ENCODE measurements at places on chromosomes 4 and X. TPM values are rescaled to one million over a fixed set of nuclear protein-coding genes. Genes with fewer than 3 reads are reported as not detected.

DNA sequence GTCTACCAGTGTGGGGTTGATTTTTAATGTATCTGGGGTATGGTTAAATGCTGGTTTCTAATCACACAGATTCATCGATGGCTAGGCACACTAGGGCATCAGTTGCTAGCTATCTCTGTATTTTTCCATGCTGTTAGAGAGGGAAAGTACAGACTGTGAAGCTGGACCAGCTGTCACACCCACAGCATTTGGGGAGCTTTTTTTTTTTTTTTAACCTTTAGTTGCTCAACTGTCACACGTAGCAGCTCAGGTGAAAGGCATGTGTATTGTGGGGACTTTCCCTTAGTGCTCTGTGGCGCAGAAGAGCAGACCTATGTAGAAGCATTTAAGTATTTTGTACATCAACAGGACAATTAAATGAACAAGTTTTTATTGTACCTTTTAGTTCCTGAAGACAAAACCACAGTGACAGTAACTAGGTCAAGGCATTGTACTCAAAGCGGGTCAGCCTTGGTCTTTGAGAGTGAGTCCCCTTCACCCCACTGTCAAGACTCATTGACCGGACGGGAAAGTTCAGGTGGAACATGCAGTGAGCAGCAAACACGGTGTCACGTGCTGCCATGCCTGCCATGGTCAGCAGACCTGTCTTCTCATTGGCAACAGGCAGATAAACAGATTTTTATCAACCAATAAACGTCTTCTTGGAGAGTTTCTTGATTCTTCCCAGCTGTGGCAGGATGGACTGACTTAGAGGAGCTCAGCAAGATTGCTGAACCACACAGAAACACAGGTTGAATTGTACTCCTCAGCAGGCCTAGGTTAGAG is 65.3 kb downstream of the CASP3 start:
- DNase-seq = no peak

GRCh38 chr4:105267280-105267679 is 120.6 kb downstream of the TET2 start:
- DNase-seq = no peak

DNA sequence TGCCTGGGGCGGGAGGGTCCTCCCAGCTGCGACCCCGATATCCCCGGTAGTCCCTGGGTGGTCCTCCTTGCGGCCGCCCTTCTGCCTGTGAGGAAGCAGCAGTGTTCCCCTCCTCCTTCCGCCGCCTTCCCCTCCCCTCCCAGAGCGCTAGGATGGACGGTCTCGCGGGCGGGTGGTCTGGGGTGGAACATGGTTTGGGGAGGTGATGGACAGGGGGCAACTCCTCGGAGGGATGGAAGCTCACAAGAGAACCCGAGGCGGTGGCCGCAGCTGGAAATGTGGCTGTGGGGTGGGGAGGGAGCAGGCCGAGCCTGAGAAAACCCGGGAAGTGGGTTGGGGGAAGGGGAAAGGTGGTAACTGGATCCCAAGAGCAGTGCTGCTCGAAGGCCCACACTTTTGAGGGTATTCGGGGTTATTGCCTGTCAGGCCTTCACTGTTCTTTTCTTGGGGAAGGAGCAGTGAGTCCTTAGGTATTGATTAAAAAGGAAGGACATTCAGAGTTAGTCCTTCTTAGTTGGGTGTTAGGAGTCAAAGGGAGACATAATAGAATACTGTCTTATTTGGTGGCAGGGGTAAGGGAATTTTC is 581 bp downstream of the UBE2K start:
- DNase-seq = peak; percentile 24

DNA sequence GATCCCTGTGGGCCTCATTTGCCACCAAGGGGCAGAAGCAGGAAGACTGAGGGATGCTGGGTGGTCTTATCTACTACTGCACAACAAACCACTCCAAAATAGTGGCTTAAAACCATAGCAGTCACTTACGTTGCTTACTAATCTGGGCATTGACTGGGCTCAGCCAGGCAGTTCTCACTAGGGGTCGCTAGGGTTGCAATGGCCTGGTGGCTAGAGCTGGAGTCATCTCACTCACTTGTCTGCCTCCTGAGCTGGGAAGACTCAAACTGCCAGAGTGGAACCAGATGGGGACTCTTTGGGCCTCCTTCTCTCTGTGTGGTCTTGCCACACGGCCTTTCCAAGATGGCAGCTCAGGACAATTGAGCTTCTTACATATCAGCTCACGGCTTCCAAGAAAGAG is 216.3 kb upstream of the BCOR start:
- DNase-seq = no peak

- DNase-seq = no peak
Observed at GRCh38 chr4:19158107-19158809, 1093.4 kb upstream of the SLIT2 start.

PABPC5 gene
- 4.4 TPM for total RNA-seq

PRDM8 gene
- 8.8 TPM for total RNA-seq

MSANTD1 gene
- 0.50 TPM for total RNA-seq

GRCh38 chrX:153983321-153983801 is 10.8 kb downstream of the TMEM187 start:
- no peak for DNase-seq

GRCh38 chr4:55634417-55635128 is 1.5 kb downstream of the NMU start:
- DNase-seq = no peak

ZDHHC15 gene
- total RNA-seq = 0.17 TPM

NHSL2 gene
- total RNA-seq = 4.1 TPM

GRCh38 chrX:42673301-42673810 is 104.6 kb downstream of the PPP1R2C start:
- no peak for DNase-seq

DNA sequence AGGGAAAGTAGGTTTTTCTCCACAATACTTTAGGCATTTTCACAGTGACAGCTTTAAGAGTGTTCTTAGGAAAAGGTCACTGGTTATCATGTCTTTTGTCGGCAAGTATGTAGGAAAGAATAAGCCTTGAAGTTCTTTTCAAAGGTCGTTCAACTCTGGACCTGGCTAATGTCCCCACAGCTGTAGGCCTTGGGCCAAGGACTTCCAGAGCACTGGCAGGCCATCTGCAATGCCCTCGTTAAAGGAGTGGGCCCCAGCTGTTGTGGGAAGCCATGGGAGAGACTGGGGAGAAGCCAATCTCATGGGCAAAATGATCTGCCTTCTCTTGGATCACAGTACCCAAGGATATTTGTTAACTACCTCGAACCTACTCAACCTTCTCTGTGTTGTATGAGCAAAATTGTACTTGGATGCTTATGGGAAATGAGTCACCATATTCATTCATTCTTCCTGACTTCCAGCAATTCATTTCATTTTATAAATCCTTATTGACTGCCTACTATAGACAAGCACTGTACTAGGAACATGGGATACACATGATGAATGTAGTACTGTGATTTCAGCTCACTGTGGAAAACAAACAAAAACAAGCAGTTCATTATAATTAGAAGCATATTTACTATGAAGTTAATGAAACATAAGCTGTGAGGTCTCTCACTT is 141.1 kb upstream of the KIT start:
- no peak for DNase-seq

GRCh38 chr4:1819816-1820215 is 26.7 kb downstream of the FGFR3 start:
- DNase-seq = no peak

GRCh38 chrX:56233682-56234081 is 1.5 kb downstream of the KLF8 start:
- peak; percentile 17 for DNase-seq

GRCh38 chrX:107204068-107204605 is 2.1 kb downstream of the NUP62CL start:
- no peak for DNase-seq

DNA sequence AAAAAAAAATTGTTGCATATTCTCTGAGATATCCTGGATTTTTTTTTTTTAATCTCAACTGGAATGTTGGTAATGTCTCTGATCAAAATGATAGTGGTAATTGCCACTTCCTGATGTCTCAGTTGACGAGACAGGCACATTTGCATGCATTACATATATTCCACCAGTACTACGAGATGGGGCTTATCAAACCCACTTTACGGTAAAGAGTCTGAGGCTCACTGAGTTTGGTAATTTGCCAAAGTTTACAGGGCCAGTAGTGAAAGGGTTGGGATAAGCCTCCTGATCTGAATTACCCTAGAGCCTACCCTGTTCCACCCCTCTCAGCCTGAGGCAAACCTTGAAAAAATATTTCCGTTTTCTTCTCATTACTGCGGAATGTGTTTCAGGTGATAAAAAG is 5.3 kb downstream of the MAGEB2 start:
- DNase-seq = no peak

GRCh38 chrX:19121898-19122640 is at the start of gene ADGRG2:
ADGRG2 (minus strand) TSS chrX:19122468; CDS start chrX:19068834, 53,634 bp downstream.
- peak; percentile 24 for DNase-seq

NAP1L3 gene
- 1.3 TPM for total RNA-seq

DNA sequence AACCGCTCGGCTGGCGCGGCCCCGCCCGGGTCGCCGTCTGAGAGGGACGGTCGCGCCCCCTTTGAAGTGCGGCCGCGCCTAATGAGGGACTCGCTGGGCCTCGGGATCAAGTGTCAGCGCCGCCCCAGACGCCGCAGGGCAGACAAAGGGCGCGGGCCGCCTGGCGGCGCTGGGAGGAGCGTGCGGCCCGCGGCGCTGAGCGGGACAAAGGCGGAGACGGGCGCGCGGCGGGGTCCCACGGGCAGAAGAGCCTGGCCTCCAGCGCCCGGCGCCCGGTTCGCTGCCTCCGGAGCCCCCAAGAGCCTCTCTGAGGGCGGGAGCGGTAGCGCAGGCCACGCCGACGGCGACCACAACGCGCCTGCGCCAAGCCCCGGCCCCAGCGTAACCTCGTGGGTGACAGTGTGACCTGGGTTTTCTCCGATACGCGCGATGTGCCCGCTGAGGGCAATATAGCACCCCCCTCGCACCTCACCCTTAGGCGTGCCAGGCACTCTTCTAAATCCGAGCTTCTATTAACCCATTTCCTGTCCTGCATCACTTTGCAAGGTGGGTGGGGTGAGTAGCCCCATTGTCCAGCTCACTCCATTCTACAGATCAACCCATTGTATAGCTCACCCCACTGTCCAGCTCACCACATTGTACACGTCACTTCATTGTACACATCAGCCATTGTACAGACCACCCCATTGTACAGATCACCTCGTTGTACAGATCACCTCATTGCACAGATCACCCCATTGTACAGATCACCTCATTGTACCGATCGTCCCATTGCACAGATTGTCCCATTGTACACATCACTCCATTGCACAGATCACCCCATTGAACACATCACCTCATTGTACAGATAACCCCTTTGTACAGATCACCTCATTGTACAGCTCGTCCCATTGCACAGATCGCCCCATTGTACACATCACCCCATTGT is 33.7 kb upstream of the STX18 start:
- DNase-seq = peak; percentile 44

TMPRSS11D gene
- total RNA-seq = not detected

DNA sequence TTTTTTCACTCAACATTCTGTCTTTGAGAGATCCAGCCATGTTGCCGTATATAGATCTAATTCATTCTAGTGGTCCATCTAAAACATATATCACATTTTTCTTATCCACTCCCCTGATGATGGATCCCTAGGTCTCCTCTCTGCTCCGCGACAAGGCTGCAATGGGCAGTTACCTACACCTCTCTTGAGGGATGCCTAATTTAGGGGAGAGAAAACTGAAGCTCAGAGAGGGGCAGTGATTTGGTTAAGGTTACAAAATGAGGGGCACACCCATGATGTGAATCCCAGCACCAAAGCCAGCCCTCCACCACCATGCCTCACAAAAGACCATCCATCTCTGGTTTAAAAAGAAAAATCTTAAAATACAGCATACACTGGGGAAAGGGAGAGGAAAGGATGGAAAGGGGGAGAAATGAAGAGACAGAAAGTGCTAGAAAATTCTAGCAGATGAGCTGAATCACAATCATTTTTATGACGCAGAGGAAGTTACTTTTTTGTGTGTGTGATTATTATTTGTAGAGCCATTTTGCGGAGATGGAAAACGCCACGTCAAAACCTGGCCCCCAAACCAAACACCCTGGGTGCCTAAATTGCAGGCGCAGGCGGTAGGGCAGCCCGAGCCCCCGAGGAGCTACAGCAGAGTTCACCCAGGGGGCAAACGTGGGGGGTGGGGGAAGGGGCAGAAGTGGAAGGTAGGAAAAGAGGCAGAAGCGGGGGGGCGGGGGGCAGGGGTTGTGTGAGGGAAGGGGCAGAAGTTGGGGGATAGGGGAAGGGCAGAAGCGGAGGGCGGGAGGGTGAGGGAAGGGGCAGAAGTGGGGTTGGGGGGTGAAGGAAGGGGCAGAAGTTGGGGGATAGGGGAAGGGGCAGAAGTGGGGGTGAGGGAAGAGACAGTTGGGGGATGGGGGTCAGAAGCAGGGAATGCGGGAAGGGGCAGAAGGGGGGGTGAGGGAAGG is 1.3 kb upstream of the TSPYL2 start:
- peak; percentile 29 for DNase-seq

WDFY3 gene
- 64.5 TPM for total RNA-seq

DNA sequence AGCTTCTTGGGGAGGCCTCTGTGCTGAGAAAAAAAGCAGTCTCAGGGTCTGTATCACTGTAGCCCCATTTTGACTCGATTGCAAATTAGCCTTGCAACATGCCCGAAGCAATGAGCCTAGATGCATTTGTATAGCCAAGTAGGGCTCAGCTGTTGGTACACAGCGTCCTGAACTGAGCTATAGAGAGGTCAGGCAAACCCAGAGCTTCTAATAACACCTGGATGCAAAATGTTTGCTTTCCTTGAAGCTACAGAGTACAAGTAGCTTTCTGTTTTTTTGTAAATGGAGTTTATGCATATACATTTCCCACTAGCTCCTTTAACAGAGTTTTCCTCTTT is 87.8 kb downstream of the PLAC1 start:
- DNase-seq = no peak

- no peak for DNase-seq
Observed at GRCh38 chr4:26609391-26609790, 25.5 kb downstream of the TBC1D19 start.

FAM156B gene
- 6.2 TPM for total RNA-seq

Data from fibroblast of lung (primary cell).